Stimulated activated CD8-positive, alpha-beta memory T cell treated with anti-CD3 and anti-CD28 coated beads, Interleukin-7, amount 100 ng/mL, for 24 hours (primary cell): ENCODE measurements at places on chromosomes 6 and 20.
A peak's percentile ranks its signal among the peaks of the same experiment; 100 is the strongest.

GRCh38 chr6:158999154-158999665 lies 792 bp downstream of the RSPH3 start:
- DNase-seq, result no peak

- DNase-seq, result no peak
Observed at GRCh38 chr20:32965581-32966373, 38.5 kb downstream of the SUN5 start.

DNA sequence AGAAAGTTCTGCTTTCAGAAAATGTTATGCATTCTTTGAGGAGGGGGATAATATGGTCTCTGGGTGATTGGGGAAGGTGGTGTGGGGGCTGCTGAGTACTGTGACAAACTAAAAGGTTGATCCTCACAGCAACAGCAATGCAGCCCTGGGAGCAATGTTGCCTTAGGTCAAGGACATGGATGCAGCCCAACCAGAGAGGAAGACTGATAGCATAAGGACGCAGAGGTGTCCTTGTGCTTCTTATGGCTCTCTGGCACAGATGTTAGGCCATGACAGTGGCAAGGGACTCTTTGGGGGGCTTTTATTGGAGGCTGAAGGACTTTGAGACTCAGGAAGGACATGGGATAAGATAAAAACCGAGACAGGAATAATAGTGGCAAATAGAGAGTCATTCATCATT lies 186.2 kb upstream of the PHACTR1 start:
- no peak for DNase-seq

DNA sequence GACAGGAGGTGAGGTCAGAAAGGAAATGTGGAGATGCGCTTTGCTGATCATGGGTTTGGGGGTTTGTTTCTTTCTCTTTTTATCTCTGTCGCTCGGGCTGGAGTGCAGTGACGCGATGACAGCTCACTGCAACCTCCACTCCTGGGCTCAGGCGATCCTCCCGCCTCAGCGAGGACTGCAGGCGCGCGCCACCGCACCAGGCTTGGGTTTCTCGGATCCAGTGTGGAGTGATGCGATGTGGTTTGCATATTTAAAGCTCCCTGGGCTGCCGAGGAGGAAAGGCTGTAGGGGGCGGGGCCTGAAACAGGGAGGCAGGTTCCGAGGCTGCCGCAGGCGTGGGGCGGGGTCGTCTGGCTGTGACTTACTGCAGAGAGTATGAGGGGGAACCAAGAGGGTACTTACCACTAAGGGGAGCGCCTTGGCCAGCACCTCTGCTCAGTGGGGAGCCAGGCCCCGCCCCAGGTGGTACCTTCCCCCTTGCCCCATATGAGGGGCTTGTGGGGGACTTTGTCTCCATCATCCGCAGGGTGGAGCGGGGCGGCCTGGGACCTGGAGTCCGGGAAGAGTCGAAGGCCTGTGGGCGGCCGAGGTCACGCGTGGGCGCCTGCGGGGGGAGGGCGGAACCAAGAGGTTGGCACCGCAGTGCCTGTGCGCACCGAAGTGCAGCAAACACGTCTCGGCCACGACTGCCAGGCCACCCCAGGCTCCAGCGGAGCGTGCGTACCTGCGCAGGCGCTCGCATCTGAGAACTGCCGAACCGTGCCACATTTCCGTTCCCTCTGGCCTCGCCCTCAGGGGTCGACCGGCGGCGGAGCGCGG lies 12.7 kb upstream of the BAK1 start:
- no peak for DNase-seq

DNA sequence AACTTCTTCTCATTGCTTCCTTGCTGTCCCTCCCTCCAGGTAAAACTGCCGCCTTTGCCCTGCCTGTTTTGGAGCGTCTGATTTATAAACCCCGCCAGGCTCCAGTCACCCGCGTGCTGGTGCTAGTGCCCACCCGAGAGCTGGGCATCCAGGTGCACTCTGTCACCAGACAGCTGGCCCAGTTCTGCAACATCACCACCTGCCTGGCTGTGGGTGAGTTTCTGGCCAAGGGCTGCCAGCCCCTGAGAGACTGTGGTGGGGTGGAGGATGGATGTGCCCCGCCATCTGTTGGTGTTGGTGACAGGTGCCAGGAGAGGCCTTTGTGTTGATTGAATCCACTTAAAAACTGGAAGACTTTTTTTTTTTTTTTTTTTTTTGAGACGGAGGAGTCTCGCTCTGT lies 9.5 kb downstream of the DDX27 start:
- DNase-seq, result no peak

GRCh38 chr6:127514773-127515227 lies 4.3 kb downstream of the MTCL3 start:
- no peak for DNase-seq

DNA sequence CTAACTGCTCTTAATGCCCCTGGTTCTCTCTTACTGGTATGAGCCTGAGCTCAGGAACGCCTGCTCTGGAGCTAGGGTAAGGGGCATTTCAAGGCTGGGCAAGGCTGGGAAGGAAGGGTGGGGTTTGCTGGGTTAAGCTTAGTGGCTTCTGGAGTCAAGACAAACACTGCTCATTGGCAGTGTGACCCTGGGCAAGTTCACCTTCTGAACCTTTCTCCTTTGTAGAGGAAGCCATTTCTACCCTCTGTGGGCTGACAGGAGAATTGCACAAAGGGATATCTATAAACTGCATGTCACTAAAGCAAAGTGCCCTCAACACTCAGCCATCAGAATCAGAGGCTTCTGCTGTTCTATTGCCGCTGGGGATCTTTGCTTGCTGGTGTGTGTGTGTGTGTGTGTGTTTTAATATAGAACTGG lies 20.3 kb upstream of the LRRN4 start:
- DNase-seq, result no peak

GRCh38 chr20:33400812-33401183 lies 521 bp downstream of the CDK5RAP1 start:
- no peak for DNase-seq

DNA sequence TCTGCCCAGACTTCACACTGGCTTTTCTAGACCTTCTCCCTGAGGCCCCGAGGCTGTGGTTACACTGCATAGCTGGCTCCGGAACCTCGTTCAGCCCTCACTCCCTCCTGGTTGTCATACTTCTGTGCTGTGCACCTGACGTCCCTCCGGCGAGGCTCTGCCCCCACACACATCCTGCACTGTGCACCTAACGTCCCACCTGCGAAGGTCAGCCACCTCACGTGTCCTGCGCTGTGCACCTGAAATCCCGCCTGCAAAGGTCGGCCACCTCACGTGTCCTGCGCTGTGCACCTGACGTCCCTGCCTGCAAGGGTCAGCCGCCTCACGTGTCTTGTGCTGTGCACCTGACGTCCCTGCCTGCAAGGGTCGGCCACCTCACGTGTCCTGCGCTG lies 111.0 kb upstream of the FRMD1 start:
- DNase-seq, result no peak

DNA sequence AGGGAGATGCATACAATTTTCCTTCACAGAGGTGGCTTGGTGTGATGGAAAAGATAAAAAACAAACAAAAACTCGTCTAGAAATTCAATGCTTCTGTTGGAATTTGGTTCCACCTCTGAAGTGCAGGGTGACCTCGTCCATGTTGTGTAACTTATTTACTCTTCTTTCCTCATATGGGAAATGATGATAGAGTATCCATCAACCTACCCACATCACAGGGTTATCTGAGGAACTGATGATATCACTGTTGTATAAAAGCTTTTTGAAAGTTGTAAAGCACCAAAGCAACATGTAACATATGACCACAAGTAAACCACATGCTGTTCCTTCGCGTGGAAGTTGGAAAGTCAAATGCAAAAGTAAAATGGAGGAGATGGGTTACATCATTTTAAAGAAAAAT lies 212.0 kb upstream of the SGK1 start:
- DNase-seq, result no peak

GRCh38 chr20:33732166-33732970 lies 572 bp downstream of the ZNF341 start:
- peak; percentile 49 for DNase-seq

DNA sequence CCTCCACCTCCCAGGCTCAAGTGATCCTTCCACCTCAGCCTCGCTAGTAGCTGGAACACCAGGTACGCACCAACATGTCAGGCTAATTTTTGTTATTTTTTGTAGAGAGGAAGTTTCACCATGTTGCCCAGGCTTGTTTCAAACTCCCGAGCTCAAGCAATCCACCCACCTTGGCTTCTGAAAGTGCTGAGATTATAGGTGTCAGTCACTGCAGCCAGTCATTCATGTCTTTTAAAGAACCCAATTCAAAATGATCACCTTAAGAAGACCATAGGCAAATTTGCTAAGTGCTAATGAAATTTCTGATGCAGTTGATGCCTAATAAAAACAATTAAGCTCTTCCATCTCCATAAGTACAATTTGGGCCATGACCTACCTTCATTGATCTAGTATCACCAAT lies 2.6 kb upstream of the VNN2 start:
- no peak for DNase-seq

DNA sequence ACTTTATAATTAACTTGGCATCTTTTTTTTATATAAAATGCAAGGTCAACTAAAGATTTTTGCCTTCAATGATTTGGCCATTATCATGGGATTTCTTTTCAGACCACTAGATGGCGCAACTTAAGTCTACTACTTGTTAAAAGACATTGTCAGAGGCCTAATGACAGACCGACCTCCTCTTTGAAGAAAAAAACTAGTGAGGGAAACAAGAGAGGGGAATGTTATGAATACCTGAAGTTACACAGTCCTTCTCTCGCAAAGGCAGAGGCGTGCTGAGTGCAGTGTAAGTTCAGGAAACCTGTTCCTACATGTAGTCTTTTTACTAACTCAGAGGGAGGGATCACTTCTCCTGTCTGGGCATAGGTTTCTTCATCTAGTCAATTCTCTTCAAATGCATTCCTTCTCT lies 9.3 kb downstream of the TRAPPC3L start:
- no peak for DNase-seq

DNA sequence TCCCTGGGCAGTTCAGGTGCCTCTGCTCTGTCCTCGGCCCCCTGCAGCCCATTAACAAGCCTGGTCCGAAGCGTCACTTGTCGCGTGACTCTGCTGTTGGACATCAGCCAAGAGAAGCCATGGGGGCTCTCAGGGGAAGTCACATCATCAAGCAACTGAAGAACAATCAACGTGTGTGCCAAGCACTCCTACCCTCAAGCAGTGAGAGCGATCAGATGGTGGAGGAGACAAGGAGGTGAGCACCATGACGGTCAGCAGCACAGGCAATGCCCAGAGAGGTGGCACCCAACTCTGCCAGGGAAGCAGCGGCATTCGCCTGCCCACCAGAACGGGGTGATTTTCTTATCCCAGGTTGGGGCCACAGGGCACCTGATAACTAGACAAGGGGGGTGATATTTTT lies 132.7 kb downstream of the AGPAT4 start:
- no peak for DNase-seq

- DNase-seq, result no peak
Observed at GRCh38 chr6:15409301-15410125, 163.6 kb downstream of the JARID2 start.

DNA sequence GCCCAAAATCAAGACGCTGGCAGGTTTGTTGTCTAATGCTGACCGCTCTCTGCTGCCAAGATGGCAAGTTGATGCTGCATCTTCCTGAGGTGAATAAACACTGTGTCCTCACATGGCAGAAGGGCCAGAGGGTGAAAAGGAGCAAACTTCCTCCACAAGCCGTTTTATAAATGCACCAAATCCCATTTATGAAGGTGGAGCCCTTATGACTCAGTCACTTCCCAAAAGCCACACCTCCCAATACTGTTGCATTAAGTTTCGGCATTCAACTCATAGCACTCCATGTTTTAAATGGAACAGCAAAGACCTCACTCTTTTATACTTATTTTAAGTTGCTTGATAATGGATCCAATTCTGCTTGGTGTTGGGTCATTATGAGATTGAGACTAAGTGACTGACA lies 316.6 kb downstream of the RFPL4B start:
- DNase-seq, result no peak

- no peak for DNase-seq
Observed at GRCh38 chr6:128079021-128079420, 178.2 kb upstream of the THEMIS start.

DNA sequence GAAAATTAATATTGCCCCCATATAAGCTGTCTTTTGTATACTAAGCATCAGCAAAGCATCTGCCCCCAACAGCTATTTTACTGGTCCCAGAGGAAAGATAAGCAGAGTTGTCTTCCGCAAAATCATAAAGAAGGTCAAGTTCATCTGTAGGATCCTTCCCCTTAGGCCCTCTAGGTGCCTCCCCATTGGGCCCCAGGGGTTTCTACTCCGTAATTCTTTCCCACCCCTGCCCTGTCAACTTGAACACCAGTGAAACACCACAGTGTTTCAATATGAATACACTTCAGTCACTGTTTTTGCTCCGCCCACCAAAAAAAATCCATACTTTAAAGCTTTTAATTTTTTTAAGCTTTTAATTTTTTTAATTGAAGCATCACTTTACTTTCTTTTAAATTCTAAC lies 159.2 kb downstream of the ATXN1 start:
- no peak for DNase-seq

DNA sequence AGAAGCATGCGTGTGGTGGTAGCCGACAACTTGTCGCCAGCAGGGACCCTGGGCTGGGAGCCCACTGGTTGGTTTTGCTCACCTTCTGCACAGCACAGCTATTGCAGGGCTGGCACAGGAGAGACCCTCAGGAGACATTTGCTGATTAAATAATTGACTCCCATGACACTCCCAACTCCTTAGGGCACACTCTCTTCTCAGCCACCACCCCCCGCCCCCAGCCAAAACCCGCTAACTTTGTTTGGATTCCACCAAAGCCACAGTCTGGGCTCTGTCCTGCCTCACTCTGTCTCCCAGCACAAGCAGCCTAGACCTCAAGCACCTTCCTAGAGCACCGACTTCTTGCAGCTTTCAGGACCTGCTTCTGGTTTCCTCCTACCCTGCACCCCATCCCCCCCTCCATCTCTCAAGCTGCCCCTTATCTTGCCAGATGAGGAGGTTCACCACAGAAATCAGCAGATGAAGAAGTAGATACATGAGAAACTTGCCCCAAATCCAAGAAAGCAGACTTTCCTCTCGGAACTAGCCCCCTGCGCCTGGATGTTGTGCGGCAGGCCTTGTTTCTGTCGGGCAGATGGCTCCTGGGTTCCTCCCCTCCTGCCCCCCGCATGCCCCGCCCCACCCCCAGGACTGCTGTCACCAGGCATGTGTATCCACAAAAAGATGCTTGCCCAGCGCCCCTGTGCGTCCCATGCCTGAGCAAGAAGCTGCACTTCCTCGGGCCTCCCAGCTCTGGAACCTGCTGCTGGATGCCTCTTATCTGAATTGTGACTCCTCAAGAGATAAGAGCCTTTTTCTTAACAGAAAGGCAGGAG lies 35.0 kb upstream of the CD93 start:
- no peak for DNase-seq

DNA sequence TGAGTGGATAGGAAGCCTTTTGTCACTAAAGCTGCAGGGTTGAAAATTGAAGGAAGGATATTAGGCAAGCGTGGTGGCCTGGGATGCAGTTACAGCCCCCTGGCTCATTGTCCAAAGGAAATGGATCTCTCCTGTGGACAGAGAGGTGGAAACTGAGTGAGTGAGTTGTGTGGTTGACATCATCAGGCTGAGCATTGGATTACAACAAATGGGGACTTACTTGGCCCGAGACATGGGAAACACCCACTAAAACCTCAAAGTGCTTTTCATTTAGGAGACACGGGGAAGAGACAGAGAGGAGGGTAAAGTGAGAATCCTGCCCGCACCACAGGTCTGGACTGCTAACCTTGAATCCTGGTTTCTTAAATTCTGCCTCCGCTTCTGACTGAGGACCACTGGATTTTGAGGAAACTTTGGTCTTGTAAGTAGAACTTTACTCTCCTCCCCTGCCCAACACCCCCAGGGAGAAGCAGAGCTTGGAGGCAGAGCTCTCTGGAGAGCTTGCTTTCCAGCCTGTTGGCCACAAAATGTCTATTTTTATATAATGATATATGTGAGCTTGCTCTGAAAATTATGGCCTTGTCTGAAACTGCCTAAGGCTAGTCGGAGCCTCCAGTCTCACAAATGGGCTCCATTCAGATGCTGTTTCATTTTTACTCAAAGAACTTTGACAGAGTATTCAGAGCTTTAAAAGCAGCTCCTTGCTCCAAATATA lies at the start of gene PKIG:
TSS of gene PKIG (plus strand) at position 269 of the 715 bp plus-strand sequence. CDS start 31,978 bp downstream, outside the sequence.
- no peak for DNase-seq
